Colonic mucosa (tissue), 4 donors: ENCODE measurements at places on chromosomes 7 and 10. TPM values are rescaled to one million over a fixed set of nuclear protein-coding genes. Genes with fewer than 3 reads are reported as not detected.

GRCh38 chr10:75971402-75972211, 540.2 kb downstream of the LRMDA start:
- no peak for DNase-seq
- no peak overlapping the region for H3K4me3 ChIP-seq
- H3K36me3 ChIP-seq, result no peaks in the 10 kb centered on the region
- no peak overlapping the region for H3K27ac ChIP-seq
- no peaks in the 10 kb centered on the region for H3K27me3 ChIP-seq
- no peaks in the 10 kb centered on the region for H3K4me1 ChIP-seq

RTKN2 gene
- 7.4 TPM for total RNA-seq

GRCh38 chr7:157609932-157610640, 273.3 kb downstream of the DNAJB6 start:
- H3K36me3 ChIP-seq, result no peaks in the 10 kb centered on the region
- H3K4me3 ChIP-seq, result no peak overlapping the region
- H3K27me3 ChIP-seq, result no peaks in the 10 kb centered on the region
- DNase-seq, result no peak
- H3K27ac ChIP-seq, result no peak overlapping the region

- no peak overlapping the region for H3K4me3 ChIP-seq
- no peaks in the 10 kb centered on the region for H3K27me3 ChIP-seq
- no peaks in the 10 kb centered on the region for H3K36me3 ChIP-seq
- DNase-seq, result peak; percentile 22
- no peak overlapping the region for H3K27ac ChIP-seq
Observed at GRCh38 chr7:67484244-67484751, 487.7 kb downstream of the TYW1 start.

GPR15LG gene
- 560 TPM for total RNA-seq

- H3K36me3 ChIP-seq, result no peaks in the 10 kb centered on the region
- no peak overlapping the region for H3K4me3 ChIP-seq
- no peak overlapping the region for H3K27ac ChIP-seq
- peaks cover 8% of the 10 kb centered on the region for H3K4me1 ChIP-seq
- peaks cover 57% of the 10 kb centered on the region for H3K27me3 ChIP-seq
- no peak for DNase-seq
Observed at GRCh38 chr10:93060887-93061593, 442 bp downstream of the CYP26C1 start.

GRCh38 chr10:51117794-51118193, 43.5 kb downstream of the PRKG1 start:
- no peaks in the 10 kb centered on the region for H3K4me1 ChIP-seq
- DNase-seq, result no peak

DNA sequence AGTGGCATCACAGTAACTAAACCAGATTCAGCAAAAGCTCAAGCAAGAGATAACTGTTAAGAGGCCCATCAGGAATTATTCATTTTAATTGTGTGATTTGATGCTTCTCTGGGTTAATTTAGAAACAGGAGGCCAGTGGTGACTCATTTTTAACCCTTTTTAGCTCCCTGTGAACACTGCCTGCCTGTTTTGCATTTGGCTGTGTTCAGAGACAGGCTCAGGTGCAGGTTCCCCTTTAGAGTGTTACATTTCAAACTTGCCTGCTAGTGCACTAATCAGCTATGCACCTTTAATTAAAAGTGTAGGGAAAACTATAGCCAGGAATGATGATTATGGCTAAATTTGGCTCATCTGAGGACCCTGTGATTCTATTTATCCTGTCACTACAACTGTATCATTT, 6.5 kb downstream of the STAMBPL1 start:
- no peak overlapping the region for H3K27ac ChIP-seq
- H3K4me1 ChIP-seq, result no peaks in the 10 kb centered on the region
- no peak overlapping the region for H3K4me3 ChIP-seq
- no peaks in the 10 kb centered on the region for H3K36me3 ChIP-seq
- DNase-seq, result no peak
- H3K27me3 ChIP-seq, result no peaks in the 10 kb centered on the region

DNA sequence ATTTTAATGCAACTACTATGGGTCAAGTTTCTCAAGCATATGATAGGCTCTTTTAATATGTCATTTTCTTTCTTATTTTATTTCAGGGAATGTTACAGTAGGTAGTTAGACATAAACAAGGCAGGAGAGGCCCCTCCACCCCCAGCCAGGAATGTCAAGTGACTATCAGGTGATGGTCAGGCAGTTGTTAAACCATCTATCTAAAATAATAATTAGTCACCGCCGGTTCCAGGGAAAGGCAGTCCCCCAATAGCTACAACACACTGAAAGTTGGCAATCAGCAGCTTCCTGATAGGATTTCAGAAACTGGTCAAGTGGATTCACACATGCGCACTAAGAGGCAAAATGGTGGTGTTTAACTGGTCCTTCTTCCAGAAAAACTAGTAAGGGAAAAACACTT, 9.3 kb downstream of the OLAH start:
- no peak overlapping the region for H3K4me3 ChIP-seq
- no peaks in the 10 kb centered on the region for H3K36me3 ChIP-seq
- DNase-seq, result no peak
- H3K27ac ChIP-seq, result no peak overlapping the region
- no peaks in the 10 kb centered on the region for H3K4me1 ChIP-seq
- H3K27me3 ChIP-seq, result no peaks in the 10 kb centered on the region

HOXA9 gene
- 19.5 TPM for total RNA-seq

- H3K27me3 ChIP-seq, result no peaks in the 10 kb centered on the region
- no peaks in the 10 kb centered on the region for H3K4me1 ChIP-seq
- no peak for DNase-seq
- H3K4me3 ChIP-seq, result no peak overlapping the region
- H3K27ac ChIP-seq, result no peak overlapping the region
Observed at GRCh38 chr10:51020200-51020599, 54.1 kb upstream of the PRKG1 start.

PSMC2 gene
- 75.6 TPM for total RNA-seq
